ENCODE measurements at places on chromosomes 3 and 15. TPM values are rescaled to one million over a fixed set of nuclear protein-coding genes. Genes with fewer than 3 reads are reported as not detected.

Gene CP
- total RNA-seq = 46.3 TPM

Gene IQCF5
- total RNA-seq = not detected

GRCh38 chr3:31536497-31536896, 3.8 kb downstream of the STT3B start:
- no peak overlapping the region for H3K4me3 ChIP-seq
- H3K4me1 ChIP-seq = peaks cover 69% of the 10 kb centered on the region
- H3K27ac ChIP-seq = no peak overlapping the region
- H3K36me3 ChIP-seq = no peaks in the 10 kb centered on the region
- no peaks in the 10 kb centered on the region for H3K27me3 ChIP-seq

DNA sequence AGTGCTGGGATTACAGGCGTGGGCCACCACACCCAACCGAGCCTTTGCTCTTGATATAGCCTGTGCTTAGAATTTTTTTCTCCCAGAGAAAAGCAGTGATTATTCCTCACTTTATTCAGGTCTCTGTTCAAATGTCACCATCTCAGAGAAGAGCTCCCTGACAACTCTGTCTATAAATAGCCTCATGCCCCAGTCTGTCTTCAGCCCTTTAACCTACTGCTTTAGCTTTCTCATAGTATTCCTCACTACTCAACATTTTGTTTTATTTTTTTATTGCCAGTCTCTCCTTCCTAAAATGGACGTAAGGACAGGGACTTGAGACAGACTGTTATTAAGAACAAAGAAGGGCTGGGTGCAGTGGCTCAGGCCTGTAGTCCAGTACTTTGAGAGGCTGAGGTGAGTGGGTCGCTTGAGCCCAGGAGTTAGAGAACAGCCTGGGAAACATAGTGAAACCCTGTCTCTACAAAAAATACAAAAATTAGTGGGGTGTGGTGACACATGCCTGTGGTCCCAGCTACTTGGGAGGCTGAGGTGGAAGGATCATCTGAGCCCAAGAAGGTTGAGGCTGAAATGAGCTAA, 78.7 kb upstream of the TTBK2 start:
- no peaks in the 10 kb centered on the region for H3K4me1 ChIP-seq
- H3K36me3 ChIP-seq = peaks cover 54% of the 10 kb centered on the region
- H3K27ac ChIP-seq = no peak overlapping the region
- H3K27me3 ChIP-seq = no peaks in the 10 kb centered on the region
- no peak overlapping the region for H3K4me3 ChIP-seq

DNA sequence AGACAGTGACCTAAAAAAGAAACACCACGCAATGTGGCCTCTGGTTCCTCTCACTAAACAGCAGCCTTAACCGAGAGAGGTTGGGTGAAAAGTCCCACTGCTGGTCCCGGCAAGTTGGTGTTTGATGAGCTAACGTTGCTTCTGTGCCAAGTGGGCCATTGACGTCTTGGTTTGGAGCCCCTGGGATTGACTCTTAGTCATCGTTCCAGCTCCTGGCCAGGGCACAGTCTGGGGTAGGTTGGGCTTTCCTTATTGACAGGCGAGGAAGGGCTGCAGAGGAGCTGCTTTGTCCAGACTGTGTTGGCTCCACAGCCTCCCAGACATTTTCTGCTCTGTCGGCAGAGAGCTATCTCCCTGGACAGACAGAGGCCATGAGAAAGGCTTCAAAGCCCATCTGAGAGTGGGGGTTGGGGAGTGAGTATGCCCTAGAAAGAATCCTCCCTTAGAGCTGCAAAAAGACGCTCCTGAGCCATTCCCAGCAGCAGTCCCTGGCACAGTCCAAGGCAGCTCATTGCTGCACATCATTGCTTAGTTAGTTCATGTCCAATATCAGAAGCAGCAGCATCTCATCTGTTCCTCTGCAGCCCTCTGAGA, 28.6 kb upstream of the C3orf80 start:
- DNase-seq = no peak
- H3K27ac ChIP-seq = no peak overlapping the region
- no peaks in the 10 kb centered on the region for H3K27me3 ChIP-seq
- no peak overlapping the region for H3K4me3 ChIP-seq
- H3K4me1 ChIP-seq = no peaks in the 10 kb centered on the region

DNA sequence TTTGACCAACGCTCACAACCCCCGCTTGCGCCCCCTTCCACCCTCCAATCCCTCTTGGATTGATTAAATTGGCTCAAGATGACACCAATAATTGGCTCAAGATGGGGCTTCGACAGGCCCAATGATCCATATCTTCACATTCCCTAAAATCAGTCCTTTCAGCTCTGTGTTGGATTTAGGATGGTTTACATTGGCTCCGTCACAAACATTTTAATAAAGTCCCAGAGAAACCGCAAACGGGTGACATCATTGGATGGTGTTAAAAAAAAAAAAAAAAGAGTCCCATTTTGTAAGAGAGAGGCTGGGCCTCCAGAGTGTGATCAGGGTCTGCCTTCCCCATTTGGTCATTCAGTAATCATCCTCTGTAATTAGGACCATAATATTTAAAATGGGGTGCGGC, 113.4 kb upstream of the MRPS22 start:
- H3K27me3 ChIP-seq = no peaks in the 10 kb centered on the region
- no peak for DNase-seq
- no peaks in the 10 kb centered on the region for H3K36me3 ChIP-seq
- H3K27ac ChIP-seq = no peak overlapping the region

DNA sequence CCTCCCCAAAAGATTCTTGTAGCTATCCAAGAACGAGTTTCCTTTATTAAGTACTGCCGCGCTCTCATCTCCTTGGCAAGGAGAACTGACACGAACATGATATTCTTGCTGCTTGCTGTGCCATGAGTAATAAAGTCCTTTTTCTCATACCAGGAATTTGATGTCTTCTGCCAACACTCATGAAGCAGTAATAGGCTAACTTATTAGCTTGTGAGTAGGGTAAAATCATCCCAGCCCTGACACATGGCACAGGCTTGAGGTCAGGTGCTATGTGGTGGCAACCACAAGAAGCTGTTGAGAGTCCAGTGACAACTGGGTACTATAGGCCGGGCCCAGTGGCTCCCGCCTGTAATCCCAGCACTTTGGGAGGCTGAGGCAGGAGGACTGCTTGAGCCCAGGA, 22.7 kb upstream of the UBXN7 start:
- no peak for DNase-seq
- no peak overlapping the region for H3K4me3 ChIP-seq
- H3K27ac ChIP-seq = no peak overlapping the region
- H3K36me3 ChIP-seq = no peaks in the 10 kb centered on the region
- no peaks in the 10 kb centered on the region for H3K4me1 ChIP-seq
- H3K27me3 ChIP-seq = no peaks in the 10 kb centered on the region

GRCh38 chr3:183085634-183086390, 13.5 kb downstream of the MCCC1 start:
- no peak for DNase-seq
- no peaks in the 10 kb centered on the region for H3K27me3 ChIP-seq
- H3K4me3 ChIP-seq = no peak overlapping the region
- H3K36me3 ChIP-seq = peaks cover 89% of the 10 kb centered on the region

- no peaks in the 10 kb centered on the region for H3K27me3 ChIP-seq
- H3K27ac ChIP-seq = no peak overlapping the region
- no peak for DNase-seq
- no peaks in the 10 kb centered on the region for H3K36me3 ChIP-seq
- H3K4me1 ChIP-seq = no peaks in the 10 kb centered on the region
Observed at GRCh38 chr15:71501344-71502076, 308.8 kb upstream of the NR2E3 start.

GRCh38 chr3:32285891-32286290, 47.4 kb downstream of the CMTM8 start:
- no peak overlapping the region for H3K4me3 ChIP-seq
- no peak for DNase-seq
- no peaks in the 10 kb centered on the region for H3K36me3 ChIP-seq
- H3K4me1 ChIP-seq = no peaks in the 10 kb centered on the region
- H3K27ac ChIP-seq = no peak overlapping the region
